Frontal cortex (tissue), 4 donors: ENCODE measurements at places on chromosomes 13 and 19.

GRCh38 chr19:56076498-56076897, 44.6 kb downstream of the ZNF787 start:
- peak; percentile 66 for DNase-seq

DNA sequence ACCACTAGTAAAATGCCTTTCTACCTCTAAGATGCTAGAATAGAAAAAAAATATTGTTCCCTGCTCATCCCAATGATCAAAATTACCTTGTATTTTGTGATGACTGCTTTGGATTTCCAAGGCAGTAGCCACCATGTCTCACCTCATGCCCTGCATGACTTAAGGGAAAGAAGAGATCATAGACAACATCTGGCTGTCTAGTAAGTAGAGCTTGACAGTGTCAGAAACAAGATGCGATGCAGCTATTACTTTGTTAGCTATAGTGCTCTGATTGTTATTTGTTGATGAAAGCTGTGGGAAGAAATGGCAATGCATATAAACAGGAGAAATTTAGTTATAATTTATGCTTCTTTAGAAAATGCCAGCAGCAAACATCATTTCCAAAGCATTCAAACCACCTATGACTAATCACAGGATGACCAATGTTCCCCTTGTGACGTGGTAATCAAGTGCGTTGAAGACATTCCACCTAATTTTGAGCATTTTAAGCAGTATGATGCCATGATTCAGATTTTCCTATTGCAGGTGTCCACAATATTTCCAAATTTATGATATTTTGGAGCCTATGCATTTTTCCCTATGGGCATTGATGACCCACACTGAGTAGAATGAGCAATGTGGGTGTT, 308.3 kb downstream of the KCNRG start:
- no peak for DNase-seq

DNA sequence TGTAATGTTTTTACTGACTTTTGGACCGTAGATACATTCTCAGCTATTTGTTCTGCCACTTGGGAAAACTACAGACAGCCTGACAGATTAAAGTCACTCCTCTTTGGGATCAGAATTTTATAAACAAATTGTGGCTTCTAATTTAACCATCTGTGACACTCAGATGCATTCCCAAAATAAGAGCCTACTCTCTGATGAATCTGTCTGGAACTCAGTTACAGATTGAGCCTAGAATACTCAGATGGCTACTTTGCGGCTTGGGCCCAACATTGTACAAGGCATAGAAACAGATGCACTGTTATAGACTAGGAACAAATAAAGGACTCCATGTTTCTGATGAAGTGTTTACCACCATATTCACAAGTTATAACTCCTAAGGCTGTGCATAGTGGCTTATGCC, 291.0 kb upstream of the SLITRK6 start:
- DNase-seq: no peak

GRCh38 chr13:75467040-75467728, 14.8 kb downstream of the TBC1D4 start:
- DNase-seq: no peak

DNA sequence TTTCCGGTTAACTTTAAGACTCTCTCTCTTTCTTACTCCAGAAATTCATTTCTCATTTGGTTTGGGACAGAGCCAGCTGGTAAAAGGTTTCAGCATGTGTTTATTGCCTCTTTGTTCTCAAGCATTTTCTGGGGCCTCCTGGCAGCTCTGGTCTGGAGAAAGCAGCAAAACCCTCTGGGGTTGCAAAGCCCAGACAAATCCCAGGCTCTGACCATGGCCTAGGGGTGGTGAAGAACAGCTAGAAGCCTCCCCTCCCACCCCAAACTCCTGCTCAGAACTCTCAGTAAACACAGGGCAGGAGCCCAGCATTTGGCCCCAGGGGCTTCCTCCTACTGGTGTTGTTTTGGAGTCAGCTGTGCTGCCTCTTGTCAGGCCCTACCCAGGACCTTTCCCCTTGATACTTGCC, 124.2 kb upstream of the SERP2 start:
- no peak for DNase-seq

- DNase-seq: no peak
Observed at GRCh38 chr13:87554045-87554444, 117.1 kb upstream of the SLITRK5 start.

- DNase-seq: no peak
Observed at GRCh38 chr13:101512650-101513049, 60.2 kb downstream of the ITGBL1 start.

DNA sequence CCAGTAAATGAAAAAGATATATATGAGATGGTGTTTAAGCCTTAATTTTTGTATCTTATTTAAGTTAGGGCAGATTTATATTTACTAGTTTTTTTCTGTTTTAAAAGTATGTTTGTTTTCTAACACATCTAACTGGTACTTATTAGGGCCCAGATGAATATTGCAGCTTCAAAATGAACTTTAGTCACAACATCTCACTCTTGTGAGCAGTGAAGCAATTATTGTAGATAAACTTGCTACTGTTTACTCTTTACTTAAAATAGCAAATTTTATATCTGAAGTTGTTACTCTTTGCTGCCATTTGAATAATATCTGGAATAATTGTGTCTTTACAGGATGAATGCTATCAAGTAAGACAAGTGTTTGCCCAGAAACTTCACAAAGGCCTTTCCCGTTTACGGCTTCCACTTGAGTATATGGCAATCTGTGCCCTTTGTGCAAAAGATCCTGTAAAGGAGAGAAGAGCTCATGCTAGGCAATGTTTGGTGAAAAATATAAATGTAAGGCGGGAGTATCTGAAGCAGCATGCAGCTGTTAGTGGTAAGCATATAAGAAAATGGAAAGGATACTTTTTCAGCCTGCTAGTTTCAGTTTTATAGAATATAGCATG, 166.8 kb downstream of the PDS5B start:
- DNase-seq: no peak

GRCh38 chr13:105471673-105472072, 1063.8 kb downstream of the EFNB2 start:
- DNase-seq: no peak

DNA sequence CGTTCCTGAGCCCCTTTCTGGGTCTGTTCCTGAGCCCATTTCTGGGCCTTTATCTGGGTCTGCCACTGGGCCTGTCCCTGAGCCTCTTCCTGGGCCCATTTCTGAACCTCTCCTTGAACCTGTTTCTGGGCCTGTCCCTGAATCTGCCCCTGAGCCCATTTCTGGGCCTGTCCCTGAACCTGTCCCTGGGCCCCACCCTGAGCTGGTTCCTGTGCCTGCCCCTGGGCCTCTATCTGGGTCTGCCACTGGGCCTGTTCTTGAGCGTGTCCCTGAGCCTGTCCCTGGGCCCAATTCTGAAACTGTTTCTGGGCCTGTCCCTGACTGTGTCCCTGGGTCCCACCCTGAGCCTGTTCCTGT, 40.4 kb upstream of the GRTP1 start:
- no peak for DNase-seq

- DNase-seq: no peak
Observed at GRCh38 chr19:31979949-31980670, 365.3 kb upstream of the ZNF507 start.

DNA sequence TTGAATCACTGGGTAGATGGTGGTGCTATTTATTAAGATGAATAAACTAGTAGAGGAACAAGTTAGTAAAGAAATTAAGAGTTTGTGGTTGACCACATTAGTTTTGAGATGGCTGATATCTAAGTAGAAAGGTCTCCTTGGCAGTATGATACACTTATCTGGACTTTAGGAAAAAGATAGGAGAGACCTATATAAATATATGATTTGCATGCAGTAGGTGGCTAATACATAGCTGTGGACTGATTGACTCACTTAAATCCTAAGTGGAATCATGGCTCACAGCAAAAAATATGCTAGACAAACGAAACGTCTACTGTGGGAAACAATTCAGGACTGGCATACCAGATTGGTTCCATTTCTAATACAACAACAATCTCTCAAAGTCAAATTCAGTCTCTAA, 92.0 kb downstream of the CAB39L start:
- DNase-seq: no peak

- DNase-seq: peak; percentile 43
Observed at GRCh38 chr13:98171900-98172589, 5.0 kb downstream of the RNF113B start.

DNA sequence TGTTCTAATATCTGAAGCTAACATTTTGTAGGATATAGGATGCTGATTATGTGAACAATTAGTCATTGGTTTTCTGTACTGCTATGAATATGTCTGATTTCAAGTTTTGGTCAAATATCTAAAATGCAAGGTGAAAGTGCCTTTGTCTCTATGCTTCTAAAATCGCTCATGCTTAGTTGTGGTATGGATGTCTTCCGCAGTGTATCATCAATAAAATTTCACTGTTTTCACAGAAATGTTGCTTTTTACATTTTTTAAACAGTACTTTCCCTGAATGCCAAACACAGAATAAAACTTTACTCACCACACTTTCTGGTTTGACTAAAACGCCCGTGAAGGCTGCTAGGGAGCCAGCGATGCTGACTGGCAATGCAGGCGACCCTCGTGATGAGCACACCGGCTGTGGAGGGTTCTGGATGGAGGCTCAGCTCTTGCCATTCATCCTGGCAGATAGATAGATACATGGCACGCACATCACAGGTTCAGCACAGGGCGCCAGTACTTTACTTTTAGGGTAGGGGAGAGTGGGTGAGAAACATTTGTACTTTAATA, 40.1 kb downstream of the SLC7A9 start:
- no peak for DNase-seq

DNA sequence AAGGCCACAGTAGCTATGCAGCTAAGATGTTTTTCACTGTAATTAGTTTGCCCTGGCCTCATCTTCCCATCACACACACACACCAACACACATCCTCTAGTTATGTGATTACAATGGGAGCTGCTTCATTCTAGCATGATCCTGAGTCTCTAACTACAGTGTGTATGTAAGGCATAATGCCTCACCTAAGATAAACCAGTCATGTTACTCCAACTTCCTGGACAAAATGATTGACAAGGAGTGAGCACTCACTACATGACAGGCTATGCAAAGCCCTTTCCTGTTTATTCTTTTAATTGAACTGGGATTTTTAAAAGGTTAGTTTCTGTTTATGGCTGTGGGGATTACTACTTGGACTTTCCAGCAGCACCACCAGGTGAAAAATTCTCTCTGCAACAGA, 400.8 kb upstream of the ATXN8OS start:
- DNase-seq: no peak

DNA sequence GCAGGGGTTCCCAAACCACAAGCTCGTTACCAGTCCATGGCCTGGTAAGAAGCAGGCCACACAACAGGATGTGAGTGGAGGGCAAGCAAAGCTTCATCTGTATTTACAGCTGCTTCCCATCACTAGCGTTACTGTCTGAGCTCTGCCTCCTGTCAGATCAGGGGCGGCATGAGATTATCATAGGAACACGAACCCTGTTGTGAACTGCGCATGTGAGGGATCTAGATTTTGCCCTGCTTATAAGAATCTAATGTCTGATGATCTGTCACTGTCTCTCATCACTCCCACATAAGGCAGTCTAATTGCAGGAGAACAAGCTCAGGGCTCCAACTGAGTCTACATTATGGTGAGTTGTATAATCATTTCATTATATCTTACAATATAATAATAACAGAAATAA, 677.4 kb upstream of the SLITRK6 start:
- DNase-seq: no peak

- no peak for DNase-seq
Observed at GRCh38 chr13:27405546-27406134, 18.8 kb upstream of the GTF3A start.

- DNase-seq: no peak
Observed at GRCh38 chr19:49458567-49458903, 5.5 kb downstream of the ALDH16A1 start.

GRCh38 chr13:95391362-95391761, 90.1 kb upstream of the ABCC4 start:
- DNase-seq: no peak

GRCh38 chr19:47339196-47339880, 7.4 kb downstream of the C5AR2 start:
- no peak for DNase-seq

DNA sequence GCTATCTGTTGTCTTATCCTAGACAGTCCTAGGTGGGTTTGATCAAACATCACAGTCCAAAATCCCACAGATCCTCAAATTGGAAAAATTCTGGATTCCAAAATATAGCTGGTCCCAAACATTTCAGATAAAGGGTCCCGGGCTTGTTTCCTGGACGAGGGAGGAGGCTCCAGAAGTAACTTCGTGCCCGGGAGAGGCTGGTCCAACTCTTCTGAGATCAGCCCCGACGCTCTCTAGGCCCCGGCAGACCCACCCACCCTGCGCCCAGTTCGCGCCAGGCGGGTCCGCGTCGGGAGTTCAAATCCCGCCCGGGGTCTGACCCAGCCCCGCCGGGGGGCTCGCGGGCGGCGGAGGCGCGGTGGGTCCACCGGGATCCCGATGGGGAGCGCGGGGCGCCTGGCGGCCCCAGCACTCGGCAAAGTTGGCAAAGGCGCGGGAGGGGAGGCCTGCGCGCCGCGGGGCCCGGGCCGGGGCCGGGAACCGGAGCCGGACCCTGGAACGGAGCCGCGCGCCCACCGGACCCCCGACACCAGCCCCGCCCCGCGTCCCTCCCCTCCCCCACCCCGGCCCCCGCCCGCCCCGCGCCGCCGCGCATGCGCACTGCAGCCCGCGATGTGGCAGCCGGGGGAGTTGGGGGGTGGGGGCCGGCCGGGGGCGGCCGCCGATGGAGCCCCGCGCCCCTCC, 513 bp downstream of the MIER2 start:
- peak; percentile 85 for DNase-seq

- no peak for DNase-seq
Observed at GRCh38 chr13:66222127-66222526, 1008.0 kb downstream of the PCDH9 start.

GRCh38 chr19:34416021-34416545, 11.9 kb downstream of the PDCD2L start:
- no peak for DNase-seq

DNA sequence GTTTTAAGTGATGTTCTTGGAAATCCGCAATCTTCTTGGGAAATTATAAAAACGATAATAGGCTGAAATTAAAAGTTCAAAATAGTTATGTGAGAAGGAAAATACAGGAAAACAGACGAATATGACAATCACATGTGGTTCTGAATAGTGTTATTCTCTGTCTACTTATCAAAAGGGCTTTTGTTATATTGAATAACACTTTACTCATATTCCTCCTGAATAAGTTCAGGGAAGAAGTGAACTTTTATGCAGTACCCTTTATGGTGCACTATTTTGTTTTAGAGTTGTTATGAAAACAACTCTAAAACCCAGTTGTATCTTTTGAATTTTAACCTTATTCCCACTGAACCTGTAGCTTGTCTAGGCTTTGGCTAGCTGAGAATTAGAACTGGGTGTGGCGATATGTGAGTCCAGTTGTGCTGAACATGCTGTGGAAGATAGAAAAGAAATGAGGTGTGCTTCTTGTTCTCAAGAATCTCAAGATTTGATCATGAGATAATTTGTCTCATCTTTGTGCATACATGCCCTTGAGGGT, 384.4 kb downstream of the LMO7 start:
- no peak for DNase-seq

DNA sequence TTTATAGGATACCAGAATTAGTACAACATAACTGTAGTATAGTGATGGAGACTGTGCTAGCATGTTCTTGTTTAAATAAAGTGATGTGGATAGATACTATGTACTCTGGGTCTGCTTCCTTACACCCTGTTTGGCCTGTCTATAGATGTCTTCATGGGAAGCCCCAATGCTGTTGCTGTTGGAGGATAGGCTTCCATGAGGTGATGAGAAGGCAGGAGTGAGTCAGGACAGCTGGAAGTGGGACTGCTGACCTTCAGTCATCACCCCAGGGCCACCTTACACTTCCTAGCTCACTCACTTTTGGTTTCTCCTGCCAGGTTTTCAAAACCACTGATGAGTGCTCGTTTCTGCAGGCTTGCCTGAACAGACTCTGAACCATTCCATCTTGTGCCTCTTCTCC, 4.2 kb downstream of the KCTD4 start:
- no peak for DNase-seq

- no peak for DNase-seq
Observed at GRCh38 chr19:12840091-12841079, 2.1 kb downstream of the MAST1 start.
